ENCODE measurements at places on chromosomes 12 and 14.

- DNase-seq: no peak
These were observed 39.6 kb downstream of the CHST11 start for GRCh38 chr12:104496336-104496735.

DNA sequence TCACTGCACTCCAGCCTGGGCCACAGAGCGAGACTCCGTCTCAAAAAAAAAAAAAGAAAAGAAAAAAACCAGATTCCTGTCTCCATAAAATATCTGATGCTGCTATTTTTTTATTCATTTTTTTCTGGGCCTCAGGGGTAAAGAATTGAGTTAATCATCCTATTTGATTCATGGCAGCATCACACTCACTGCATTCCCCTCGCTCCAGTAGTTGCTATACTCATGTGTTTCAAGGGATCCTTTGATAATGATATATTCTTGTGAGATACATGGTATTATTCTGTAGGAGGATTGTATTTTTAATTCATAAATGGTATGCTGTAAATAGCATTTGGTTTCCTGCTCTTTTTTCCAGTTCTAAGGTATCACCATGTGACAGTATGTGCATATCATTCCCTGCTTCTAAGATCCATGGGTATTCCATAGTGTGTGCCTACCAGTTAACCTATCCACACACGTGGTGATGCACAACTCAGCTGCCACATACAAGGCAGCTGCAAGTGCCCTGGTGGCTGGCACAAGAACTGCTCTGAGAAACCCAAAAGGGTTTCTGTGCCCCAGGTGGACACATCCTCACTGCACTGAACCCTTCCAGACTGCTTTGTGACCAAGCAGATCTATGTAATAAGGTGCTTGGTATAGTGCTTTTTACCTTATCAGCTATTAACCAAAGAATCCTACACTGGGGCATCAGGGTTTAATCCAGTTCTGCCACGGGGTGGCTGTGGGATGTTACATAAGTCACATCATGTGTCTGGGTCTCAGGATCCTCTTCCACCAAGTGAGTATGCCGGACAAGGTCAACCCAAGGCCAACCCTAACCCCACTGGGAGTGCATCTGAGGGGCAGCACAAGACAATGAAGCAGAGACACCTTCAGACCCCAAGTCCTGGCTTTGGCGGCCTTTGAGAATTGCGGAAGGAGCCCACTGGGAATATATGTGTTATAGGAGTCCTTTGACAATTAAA is 74.6 kb downstream of the ZFP36L1 start:
- DNase-seq: no peak

DNA sequence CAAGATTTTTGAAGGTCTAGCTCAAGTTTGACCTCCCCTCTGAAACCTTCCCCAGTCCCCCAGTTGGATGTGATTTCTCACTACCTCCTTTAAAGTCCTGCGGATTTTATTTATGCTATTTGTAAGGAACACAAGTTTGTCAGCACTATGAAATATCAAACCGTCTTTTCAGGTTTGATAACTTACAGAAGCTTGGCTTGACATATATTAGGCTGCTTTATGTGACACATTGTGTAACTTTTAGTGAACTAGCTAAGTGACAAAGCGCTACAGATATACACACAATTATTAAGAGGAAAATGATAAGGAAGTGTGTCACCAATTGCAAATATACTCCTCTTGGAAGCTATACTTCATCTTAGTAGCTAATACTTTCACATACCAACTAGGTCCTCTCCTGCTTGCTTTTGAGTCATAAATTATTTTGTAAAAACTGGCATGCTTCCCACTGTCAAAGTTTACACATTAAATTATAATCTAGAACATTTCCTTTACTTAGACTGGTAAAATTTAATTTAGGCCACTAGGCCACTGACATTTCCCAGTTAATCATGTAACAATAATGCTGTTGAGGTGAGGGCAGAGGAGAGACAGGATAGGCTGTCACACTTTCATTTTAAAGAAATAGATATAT is 149.5 kb downstream of the TMTC3 start:
- no peak for DNase-seq

DNA sequence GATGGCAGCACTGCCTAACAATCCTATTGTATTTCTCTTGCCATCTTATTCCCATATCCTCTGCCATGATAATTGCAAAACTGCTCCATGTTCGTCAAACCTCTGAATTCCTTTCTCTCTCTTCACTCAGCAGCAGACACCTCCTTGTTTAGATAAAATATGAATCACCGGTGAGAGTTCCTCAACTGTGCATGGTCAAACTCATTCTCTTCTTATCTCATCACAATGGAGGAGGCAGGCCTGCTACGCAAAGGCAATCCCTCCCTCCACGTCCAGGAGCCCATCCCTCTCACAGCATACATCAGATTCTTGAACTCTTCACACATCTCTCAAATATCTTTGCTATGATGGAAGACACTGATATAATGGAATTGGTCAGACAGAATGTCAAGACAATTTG is 90.1 kb upstream of the DAAM1 start:
- no peak for DNase-seq

GRCh38 chr14:65791191-65791981 is 378.9 kb downstream of the FUT8 start:
- no peak for DNase-seq

DNA sequence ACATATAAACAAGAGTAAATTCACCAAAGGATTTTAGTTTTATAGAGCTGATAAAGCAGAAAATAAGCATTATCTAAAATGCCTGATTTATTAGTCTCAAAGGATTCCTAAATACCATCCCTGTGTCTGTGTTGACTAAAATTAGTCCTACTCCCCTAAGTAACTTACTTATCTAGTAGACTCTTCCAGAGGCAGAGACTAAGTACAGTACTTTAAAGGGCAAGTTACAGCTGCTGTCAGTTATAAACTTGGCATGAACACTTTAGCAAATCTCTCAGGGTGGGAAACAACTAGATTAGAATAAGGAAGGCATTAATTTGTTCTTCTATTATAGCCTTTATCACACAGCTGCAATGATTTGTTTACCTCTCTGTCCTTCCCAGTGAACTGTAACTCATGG is 46.0 kb downstream of the ATP2B1 start:
- DNase-seq: no peak

- DNase-seq: peak; percentile 29
These were observed 26.8 kb downstream of the CCDC177 start for GRCh38 chr14:69547701-69548348.

DNA sequence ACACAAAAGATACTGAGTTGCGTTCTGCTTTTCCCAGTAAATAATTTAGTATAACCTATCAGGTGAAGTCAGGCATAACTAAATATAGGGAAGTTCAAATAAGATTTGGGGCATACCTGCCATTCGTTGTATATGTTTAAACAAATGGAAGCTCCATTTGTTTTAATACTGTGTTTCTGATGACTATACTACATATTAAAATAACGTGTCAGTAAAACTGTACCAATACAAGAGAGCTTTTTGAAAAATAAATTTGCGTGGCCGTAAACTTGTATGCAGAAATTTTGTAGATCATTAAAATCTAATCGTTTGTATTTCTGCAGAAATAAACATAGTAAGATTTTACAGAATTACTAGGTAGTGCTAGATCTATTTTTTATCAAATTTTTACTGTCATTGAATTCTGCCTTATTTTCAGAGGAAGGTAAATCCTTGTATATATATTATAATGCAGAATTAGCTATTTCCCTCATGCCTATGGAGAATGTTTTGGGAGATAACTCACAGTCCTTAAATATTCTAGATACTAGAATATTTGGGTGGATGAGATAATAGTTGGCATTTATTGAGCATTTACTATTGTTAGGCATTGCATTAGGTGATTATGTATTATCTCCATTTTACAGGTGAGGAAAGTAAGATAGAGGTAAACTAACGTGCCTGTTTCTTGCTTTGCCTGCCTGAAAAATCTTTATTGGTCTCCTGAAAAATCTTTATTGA is 1.5 kb downstream of the SCFD1 start:
- no peak for DNase-seq

GRCh38 chr14:91227183-91227628 is 17.3 kb downstream of the GPR68 start:
- DNase-seq: no peak

- DNase-seq: no peak
These were observed 123.2 kb upstream of the SLC38A4 start for GRCh38 chr12:46948936-46949545.

DNA sequence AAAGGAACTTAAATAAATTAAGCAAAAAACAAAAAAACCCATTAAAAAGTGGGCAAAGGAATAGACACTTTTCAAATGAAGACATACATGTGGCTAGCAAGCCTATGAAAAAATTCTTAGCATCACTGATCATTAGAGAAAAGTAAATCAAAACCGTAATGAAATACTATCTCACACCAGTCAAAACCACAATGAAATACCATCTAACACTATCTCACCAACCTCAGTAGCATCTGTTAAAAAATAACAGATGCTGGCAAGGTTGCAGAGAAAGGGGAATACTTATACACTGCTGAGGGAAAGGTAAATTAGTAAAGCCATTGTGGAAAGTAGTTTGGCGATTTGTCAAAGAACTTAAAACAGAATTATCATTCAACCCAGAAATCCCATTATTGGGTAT is 381.1 kb downstream of the FLRT2 start:
- DNase-seq: no peak

GRCh38 chr14:33742166-33742565 is 208.7 kb downstream of the EGLN3 start:
- DNase-seq: no peak

GRCh38 chr12:3038166-3038565 is 39.0 kb upstream of the TSPAN9 start:
- no peak for DNase-seq

DNA sequence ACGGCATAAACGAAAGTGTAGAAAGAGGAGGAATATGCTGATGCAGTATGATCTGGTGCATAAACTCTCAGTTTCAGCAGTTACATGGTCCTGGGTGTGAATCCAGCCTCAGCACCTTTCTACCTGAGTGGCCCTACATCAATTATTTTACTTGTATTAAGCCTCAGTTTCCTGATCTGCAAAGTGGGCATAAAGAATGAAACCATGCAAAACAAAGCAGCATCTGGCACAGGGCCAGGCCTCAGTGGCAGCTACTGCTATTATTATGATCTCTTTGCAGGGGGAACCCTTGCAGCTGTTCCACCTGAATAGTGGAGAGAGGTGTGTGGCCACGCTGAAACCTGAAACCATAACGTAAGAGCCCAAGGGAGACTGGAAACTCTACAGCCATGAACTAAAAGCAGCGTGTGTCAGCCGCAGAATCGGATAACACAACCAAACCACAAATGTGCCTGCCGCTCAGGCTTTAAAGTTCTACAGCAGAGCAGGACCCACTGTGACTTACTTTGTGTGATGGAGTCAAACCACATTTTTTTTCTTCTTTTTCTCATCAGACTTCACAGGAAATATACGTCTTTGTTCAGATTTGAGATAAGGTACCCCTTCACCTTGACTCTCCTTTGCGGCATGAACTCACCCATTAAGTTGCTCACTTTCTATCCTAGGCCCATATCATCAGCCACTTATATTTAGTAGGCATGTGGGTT is 29.2 kb upstream of the FOS start:
- no peak for DNase-seq

DNA sequence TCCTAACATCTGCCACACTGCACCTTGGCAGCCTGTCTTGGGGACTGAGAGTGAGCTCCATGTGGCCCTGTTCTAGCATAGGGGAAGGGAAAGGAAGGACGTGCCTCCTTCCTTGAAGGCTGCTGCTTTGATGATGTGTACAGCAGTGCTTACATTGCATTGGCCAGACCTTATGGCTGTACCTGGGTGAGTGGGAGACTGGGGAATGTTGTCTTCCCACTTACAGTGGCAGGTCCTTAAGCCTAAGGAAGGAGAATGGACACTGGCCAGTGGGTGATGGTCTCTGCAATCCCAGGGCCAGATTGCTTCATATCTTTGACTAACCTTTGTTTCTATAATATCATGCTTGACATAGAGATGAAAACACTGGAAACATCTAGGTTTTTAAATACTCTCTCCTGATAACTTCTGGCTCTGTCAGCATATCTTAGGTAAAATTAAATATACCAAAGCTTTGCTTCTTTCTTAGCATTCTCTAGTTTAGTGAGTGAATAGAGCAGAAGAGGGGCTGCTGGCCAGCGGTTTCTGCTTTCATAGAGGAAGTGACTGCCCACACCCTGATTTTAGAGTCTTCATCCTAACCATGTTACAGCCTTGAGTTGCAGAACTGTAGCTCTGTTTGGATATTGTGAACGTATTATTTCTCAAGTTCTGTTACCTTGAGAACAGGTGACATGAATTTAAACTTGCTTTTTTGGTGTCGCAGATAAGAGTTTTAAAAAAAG is 27.2 kb downstream of the KLC1 start:
- no peak for DNase-seq

- no peak for DNase-seq
These were observed 27.2 kb upstream of the NINJ2 start for GRCh38 chr12:690466-690865.

DNA sequence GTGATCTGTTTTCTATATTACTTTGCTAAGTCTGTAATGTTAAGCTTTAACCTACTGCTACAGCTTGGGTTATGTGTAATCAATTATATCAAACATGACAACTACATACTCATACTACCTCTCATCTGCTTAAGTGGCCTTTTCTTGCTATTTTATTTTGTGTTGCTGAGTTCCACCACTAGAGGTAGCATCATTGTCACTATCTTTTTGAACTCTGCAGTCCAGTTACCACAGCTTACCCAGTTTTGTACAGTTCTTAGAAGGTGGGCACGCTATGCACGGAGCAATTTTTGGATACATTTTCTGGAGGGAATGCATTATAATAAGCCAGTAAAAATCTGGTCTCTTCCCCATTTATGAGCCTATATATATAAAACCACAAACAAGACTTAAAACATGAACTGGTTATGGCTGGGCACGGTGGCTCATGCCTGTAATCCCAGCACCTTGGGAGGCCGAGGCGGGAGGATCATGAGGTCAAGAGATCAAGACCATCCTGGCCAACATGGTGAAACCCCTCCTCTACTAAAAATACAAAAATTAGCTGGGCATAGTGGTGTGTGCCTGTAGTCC is 48.5 kb downstream of the SAV1 start:
- DNase-seq: no peak

DNA sequence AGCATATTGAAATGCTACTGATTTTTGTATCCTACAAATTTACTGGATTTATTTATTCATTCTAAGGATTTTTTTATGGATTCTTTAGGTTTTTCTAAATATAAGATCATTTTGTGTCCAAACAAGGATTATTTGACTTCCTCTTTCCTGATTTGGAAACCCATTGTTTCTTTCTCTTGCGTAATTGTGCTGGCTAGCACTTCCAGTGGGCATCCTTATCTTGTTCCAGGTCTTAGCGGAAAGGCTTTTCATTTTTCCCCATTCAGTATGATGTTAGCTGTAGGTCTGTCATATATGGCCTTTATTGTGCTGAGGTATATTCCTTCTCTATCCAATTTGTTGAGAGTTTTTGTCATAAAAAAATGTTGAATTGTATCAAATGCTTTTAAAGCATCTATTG is 57.2 kb upstream of the RHOJ start:
- no peak for DNase-seq

- no peak for DNase-seq
These were observed 34.6 kb downstream of the ZFP36L1 start for GRCh38 chr14:68758301-68758700.

- DNase-seq: peak; percentile 11
These were observed 17.5 kb downstream of the ANAPC5 start for GRCh38 chr12:121334513-121335343.
